ENCODE measurements at places on chromosomes 3 and 15.

GRCh38 chr15:92268900-92269299, 124.8 kb upstream of the ST8SIA2 start:
- DNase-seq, result peak; percentile 90

DNA sequence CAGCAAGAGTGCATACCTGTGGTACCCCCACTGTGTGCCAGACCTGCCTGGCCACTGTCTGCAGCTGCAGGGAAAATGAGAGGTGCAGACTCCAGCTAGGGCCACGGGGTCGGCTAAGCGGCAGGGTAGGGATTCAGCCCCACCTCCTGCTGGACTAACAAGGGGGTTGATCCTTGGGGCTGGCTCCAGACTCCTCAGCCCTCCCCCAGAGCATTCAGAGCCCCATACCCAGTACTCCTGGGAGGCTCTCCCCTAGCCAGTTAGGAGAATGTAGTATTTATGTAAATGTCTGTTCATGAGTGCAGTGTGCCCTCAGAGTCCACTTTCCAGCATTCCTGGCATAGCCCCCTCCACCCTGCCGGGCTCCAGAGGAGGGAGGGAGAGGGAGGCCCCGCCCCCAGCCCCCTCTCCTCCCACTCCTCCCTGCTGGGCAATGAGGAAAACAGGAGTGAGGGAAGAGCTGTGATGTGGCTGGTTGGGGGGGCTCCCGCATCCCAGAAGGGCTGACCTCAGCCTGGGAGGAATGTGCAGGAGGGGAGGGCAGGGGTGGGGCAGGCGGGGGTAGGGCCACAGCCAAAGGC, 4.5 kb upstream of the SEMA3B start:
- no peak for DNase-seq

DNA sequence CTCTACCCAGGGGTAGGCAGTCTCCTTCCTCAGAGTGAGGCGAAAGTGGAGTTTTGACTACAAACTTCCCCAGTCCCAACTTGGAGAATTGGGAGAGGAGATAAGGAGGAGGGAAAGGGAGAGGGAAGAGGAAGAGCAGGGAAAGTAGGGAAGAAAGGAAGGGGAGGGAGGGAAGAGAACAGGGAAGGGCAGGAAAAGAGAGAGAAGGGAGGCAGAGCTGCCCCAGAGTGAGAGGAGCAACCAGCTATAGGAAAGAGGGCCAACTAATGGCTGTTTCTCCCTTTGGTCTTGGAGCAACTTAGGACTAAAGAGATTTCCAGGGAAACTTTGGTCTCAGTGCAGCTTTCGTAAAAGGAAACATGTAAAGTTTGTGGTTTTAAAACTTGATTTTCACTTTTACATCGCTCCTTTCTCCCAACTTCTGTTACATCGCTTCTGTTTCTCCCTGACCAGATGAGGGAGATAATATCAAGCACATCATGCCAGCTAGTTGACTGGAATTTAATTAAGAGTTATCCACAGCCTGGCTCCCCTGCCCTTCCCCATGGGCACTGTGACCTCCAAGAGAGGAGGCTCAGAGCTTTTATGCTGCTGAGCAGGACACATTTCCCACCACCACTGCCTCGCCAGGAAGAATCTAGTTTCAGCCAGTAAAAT, 1.4 kb downstream of the CA12 start:
- DNase-seq, result no peak

DNA sequence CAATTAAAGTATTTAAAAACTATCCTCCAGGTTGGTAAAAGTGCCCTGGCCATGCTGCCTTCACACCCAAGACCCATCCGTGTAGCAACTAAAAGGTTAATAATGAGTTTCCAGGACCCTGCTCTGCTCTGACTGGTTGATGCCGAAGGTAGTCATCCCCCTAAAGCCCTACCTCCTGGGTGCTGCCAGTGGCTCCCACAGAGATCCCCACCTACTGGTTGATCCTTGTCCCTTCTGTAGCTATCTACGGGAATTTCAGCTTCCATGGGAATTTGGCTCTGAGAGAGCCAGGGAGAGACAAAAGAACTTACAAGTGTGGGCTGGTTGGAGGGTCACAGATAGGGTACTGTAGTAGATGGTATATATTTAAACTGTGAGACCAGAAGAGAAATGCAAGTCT, 110.6 kb upstream of the NANOGP8 start:
- DNase-seq, result no peak

- DNase-seq, result peak; percentile 77
These were observed 674 bp downstream of the MSL2 start for GRCh38 chr3:136195258-136196063.

- no peak for DNase-seq
These were observed 874.0 kb downstream of the PLOD2 start for GRCh38 chr3:145286937-145287336.

- DNase-seq, result no peak
These were observed 23.7 kb downstream of the P3H2 start for GRCh38 chr3:190097025-190097424.

- DNase-seq, result no peak
These were observed 57.3 kb upstream of the WNT7A start for GRCh38 chr3:13937131-13937530.

DNA sequence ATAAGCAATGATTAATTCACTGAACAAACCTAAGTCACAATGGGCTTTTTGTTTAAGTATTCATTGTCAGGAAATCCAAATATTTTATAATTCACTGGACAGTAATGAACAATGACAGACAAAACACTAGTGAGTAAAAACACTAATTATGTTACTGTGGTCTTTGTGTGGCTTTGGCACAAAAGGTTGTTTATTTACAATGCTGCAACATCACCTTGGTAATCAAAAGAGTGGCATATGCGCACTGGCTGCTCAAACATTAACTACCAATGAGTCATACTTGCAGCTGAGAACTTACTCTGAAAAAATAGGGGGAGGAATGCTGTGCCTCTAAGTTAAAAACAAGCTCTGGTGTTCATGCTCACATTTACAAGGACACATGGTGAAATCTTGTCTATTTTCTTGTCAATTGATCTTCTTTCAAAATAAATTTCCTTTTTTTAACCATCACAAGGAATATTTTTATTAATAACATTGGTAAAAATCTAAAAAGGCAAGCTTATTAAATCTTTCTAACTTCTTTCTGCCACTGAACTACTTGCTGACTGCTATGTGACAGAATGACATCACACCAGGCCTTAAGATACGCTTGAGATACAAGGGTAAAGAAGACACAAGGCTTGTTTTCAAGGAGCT, 85.2 kb upstream of the PPIB start:
- DNase-seq, result peak; percentile 38

GRCh38 chr3:134145183-134145582, 105.5 kb downstream of the RYK start:
- no peak for DNase-seq

- no peak for DNase-seq
These were observed 140.4 kb upstream of the CCDC54 start for GRCh38 chr3:107236655-107237337.

GRCh38 chr3:100263583-100263982, 2.8 kb downstream of the TBC1D23 start:
- no peak for DNase-seq

GRCh38 chr15:95129574-95129973, 898.2 kb downstream of the MCTP2 start:
- no peak for DNase-seq

DNA sequence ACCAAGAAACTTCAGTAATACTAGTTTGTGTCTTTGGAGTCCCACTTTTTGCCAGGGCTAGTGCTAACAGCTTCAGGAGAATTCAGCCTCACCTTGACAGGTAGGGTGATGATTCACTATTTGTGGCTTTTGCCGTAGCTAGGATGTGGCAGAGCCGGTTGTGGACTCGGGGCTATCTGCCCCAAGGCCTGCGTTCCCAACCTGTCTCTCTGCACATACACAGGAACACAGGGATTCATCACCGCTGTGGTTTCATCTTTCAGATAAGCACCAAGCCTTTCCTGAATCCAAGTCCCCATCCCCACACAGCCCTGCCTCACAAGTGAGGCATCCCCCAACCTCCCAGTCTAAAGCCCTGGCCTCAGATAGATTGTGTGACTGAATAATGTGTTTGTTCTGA, 45.2 kb upstream of the POLG start:
- DNase-seq, result no peak

- DNase-seq, result no peak
These were observed 60.5 kb downstream of the RAB7A start for GRCh38 chr3:128786434-128787020.

DNA sequence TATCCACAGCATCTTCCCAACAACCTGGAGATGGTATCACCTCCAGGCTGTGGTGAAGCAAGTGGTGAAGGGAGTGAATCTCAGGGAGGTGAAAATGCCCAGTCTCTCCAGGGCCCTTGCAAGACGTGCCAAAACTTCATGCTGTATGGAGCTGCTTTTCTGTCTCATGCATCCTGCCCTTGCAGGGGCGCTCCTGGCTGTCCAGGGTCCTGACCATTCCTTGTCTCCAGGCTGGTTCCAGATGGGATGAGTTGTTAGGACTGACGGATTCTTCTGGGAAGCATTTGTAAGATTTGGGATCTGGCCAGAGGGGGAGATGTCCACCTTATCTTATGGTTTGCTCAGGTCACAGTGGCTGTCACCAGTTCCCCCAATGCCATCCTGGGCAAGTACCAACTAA, 15.8 kb downstream of the TGM4 start:
- no peak for DNase-seq

- no peak for DNase-seq
These were observed 556.4 kb upstream of the CCDC54 start for GRCh38 chr3:106820726-106821362.

- no peak for DNase-seq
These were observed 27.7 kb upstream of the CPNE4 start for GRCh38 chr3:132062535-132062934.

GRCh38 chr3:187823746-187824145, 78.5 kb upstream of the BCL6 start:
- DNase-seq, result no peak

GRCh38 chr15:92603743-92604470, 51.7 kb downstream of the FAM174B start:
- no peak for DNase-seq

GRCh38 chr15:34304613-34305012, 33.0 kb downstream of the SLC12A6 start:
- DNase-seq, result no peak

- no peak for DNase-seq
These were observed 10.6 kb downstream of the PIK3CB start for GRCh38 chr3:138824114-138824506.

- no peak for DNase-seq
These were observed 25.0 kb downstream of the CLDN18 start for GRCh38 chr3:138034918-138035317.

- DNase-seq, result no peak
These were observed 63.3 kb upstream of the DCBLD2 start for GRCh38 chr3:98964784-98965183.

DNA sequence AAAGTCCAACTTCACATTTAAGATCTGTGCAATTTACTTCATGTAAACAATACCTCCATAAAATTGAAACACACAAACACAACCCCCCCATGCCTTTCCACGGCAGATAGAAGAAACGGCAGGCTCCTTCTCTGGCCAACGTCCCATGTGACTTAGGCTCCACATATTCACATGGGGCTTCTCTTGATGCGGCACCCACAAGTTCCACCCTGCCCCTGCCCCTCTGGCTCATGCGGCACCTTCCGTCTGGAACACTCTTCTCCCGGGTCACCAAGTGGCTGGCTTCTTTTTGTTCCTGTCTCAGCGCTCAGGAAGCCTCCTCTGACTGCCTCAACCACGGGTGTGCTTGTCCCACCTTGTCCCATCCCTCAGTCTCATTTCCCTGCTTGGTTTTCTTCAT, 25.6 kb downstream of the STIMATE start:
- no peak for DNase-seq

- DNase-seq, result no peak
These were observed 21.3 kb downstream of the LRIG1 start for GRCh38 chr3:66479532-66479947.

GRCh38 chr3:31624083-31624709, 91.5 kb downstream of the STT3B start:
- DNase-seq, result no peak

- DNase-seq, result no peak
These were observed 51.4 kb upstream of the RNF7 start for GRCh38 chr3:141686466-141687291.

- no peak for DNase-seq
These were observed 153.1 kb downstream of the SEMA6D start for GRCh38 chr15:47870300-47870955.

DNA sequence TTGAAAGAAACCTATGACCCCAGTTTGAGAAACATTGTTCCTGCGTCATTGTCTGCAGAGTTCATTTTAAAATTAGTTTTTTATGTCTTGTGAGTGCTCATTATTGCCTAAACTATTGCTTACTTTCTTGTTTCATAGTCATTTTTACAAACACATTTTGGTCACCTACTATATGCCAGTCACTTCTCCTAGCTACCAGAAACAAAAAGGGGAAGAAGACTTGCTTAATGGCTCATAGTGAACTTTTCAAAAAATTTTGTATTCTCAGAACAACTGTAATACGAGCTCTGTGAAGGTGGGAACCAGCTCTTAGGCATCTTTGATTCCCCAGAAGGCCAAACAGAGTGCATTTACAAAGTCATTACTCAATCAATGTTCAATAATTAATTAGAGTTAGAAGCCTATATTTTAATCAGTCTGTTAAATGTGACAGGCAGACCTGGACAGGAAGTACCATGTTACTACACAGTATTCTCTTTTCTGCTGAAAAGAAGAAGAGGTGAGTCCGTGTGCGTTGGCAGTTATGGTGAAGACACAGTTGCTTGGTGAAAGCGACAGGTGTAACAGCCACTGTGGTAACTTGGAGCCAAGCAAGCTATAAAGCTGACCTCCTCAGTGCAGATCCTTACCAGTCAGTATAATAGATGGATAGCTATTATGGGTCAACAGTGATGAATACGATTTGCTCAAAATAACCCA, 46.6 kb downstream of the DPPA2 start:
- no peak for DNase-seq

DNA sequence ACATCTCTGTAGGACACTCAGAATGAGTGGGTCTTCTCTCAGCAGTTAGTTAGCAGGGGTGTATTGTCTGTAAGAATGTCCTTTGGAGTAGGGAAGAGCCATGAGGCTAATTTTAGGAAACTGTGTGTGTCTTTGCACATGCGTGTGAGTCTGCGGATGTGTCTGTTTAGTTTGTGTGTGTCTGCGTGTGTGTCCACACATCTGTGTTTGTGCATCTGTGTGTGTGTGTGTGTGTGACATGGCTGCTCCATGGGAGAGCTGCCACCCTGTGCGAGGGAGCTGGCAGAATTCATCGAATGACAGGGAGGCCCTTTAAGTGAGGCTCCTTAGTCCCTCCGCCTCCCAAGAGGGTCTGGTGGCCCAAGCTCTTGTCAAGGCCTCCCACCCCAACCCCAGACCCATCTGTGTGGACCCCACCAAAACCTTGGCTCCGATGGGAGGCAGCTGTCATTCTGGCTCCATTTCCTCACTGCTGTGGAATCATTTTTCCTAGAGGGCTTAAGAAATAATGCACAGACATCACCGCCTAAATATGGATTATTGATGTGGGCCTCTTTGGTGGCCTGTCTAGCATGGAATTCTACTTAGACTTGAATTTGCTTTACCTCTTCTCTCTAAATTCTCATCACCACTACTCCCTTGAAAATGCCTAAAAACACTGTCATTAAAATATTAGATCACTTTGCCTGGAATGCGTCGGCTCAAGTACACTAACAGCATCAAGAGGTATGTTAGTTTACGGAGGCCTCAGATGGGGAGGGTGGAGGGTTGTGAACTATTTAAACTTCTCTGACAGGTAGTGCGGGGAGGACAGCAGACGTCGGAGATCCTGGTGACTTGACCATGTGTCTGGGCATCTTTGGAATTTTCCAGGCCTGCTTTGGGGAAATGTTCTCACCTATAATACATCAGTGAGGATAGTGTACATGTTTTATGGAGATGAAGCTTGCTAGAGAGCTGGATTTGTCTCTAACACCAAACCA, 9.4 kb downstream of the ESYT3 start:
- DNase-seq, result no peak

All from NCI-H2171 (cell line).